Frontal cortex (tissue), 4 donors: ENCODE measurements at places on chromosomes 3 and 15. TPM values are rescaled to one million over a fixed set of nuclear protein-coding genes. Genes with fewer than 3 reads are reported as not detected.

EPHA3 gene
- total RNA-seq, result 136 TPM

DNA sequence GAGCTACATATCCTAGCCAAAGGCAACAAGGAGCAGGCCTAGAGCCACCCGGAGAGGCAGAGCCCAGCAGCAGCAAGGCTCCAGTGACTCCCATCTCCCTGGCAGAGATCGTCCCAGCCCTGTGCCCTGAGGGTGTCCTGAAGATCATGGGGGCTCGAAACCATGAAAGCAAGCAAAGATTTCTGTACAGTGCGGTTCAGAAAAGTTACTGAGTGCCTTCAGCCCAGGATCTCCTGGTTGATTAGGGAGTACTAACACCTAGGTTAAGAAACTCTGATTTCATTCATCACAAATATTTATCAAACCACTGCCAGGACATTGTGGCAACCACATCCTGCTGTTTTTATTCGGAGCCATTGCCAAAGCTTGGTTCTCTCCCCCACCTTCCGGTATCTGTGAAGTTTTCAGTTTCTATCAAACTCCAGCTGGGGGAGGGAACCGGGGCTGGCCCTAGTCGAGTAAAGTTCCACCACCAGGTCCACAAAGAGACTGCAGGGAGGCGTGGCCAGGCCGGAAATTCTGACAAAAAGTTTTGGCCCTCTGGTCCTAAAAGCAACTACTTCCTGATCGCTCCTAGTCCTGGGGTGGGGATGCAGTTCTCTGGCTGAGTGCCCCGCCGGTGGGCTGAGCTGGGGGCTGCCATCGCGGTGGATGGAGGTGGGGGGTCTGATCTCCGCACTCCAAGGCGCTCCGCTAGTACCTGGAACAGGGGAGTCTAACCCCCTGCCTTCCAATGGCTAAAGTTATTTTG, 1.2 kb downstream of the RAB43 start:
- DNase-seq, result peak; percentile 68

GOLGA6D gene
- total RNA-seq, result not detected

OR5H15 gene
- not detected for total RNA-seq

GRCh38 chr3:188266562-188267274, 112.8 kb downstream of the LPP start:
- DNase-seq, result no peak

DNA sequence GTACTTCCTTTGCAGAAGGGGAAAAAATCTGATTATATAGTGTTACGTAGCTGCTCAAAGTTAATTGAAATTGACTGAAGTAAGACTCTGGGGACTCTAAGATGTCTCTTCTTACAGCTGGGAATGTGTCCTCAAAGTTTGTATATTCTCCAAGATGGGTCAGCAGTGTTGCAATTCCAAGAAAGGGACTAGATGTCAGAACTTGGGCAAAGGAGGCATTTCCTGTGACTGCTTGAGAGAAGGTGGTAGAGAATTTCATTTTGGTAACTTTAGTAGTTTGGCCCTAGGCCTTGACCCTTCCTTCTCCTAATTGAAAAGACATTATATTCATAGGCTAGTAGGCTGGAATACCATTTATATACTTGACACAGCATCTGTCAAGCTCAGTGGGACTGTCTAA, 33.9 kb downstream of the PTPRG start:
- DNase-seq, result no peak

DNA sequence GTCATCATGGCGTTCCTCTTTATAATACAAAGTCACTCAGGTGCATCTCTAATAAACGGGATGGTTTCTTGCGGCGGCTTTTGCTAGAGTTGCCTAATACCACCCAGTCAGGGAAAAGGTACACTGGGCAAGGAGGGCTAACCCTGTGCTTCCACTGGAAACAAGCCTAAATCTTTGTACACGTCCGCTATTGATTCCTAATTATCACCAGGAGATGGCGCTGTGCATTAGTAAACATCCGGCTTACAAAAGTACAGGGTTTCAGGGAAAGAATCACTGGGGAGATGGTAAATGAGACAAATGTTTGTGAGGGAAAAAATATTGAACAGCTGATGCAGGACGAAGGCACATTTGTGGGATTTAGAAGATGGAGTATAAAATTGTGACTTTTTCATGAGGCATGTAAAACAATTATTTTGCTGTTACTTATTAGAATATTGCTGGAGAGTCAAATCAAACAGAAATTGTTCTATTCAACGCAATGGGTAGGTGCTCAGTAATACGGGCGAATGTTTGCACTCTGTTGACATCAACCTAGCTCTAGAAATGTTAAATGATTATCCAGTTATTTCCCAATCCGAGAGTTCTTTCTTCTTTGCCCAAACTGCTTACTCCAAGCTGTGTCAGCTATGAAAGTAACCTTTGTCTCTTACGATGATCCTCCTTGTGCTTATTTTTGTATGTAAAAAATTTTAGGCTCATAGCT, 50.6 kb downstream of the GMNC start:
- no peak for DNase-seq

CCDC174 gene
- total RNA-seq, result 10.6 TPM

CCR4 gene
- total RNA-seq, result under 0.01 TPM

- no peak for DNase-seq
Measured at GRCh38 chr3:171328419-171329082, 131.7 kb downstream of the TNIK start.

DNA sequence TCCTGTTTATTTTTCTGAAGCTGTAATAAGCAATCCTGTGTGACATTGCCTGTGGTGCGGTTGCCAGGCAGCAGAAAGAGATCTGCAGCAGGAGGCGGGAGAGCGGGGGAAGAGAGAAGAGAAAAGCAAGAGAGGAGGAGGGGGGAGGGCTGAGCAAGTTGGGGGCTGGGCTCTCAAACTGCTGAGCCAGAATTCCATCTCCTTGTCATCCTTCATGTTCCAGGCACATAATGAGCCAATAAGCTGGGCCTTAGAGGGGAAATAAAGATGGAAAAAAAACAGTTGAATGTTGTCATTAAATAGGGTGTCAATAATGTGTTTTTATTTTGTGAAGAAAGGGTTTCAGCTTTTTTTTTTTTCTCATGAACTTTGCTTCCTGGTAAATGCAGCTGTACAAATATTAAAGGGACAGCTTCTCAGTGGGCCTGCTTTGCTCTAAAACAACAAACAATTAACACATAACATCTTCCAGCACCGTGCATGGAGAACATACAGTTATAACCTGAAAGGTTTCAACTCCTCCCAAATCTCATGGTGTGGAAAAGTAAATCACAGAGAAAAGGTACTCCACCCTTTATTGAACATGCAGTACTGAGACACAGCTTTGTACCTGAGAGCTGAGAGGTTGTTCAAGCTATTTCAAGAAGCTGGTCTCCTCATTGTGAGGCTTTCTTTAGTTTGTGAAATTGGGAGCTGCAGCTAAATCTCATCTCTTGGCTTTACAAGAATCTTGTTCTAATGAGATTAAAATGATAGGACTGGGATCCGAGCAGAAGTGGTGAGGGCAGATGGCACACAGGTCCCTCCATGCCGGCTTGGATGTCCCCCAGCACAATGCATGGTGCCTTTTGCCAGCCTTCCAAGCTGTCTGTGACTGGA, 451.1 kb upstream of the KCNMB2 start:
- peak; percentile 35 for DNase-seq

DNA sequence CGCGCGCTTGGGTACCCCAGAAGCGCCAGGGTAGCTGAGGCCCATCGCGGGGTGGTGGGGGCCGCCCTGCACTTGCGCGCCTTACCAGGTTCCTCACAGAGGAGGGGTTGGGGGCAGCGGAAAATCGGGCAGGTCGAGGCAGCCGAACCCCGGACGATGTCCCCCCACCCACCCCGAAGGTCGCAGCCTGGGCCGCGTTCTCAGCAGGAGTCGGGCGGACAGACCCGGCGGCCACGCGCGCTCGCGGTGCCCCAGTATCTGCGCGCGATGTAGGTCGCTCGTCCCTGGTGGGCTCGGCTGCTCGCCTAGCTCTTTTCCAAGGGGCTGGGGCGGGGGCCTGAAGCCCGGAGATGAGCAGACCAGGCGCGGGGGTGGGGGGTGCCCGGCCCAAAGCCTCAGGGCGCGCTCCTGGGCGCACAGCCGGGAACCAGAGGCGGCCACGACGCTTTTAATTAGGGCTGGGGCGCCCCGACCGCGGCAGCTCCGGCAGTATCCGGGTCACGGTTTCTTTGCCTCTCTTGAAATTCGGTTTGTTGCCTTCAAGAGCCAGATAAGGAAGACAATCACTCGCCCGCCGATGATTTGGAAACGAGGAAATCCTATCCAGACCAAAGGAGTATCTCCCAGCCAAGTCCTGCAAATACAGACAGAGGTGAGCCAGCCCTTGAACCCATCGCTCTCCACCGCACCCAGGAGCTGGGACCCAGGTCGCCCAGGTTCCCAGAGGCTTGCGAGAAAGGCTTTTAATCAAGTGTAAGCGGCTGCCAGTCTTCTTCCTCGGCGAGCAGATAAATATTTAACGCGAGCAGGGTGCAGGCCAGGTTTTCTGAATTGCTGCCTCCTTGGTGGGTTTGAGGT, 4.6 kb downstream of the SKOR1 start:
- peak; percentile 17 for DNase-seq

GOLGA8T gene
- not detected for total RNA-seq

CAMKV gene
- 180 TPM for total RNA-seq

DNA sequence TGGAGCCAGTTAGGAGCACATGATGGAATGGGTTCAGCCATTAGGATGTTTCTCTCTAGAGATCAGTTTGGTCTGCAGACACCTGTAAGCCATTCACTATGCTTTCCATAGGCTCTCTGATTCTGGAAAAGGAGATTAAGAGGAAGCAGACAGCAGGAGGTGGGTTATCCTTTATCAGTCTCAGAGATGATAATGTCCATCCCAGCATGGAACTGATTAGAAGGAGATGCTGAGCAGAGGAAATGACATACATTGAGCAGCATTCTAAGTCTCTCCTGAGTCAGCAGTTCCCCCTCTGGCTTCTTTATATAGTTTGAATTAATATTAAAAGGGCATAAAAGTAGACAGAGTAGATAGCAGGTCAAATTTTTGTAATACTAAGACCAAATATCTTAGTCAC, 591.1 kb downstream of the GBE1 start:
- DNase-seq, result no peak

DNA sequence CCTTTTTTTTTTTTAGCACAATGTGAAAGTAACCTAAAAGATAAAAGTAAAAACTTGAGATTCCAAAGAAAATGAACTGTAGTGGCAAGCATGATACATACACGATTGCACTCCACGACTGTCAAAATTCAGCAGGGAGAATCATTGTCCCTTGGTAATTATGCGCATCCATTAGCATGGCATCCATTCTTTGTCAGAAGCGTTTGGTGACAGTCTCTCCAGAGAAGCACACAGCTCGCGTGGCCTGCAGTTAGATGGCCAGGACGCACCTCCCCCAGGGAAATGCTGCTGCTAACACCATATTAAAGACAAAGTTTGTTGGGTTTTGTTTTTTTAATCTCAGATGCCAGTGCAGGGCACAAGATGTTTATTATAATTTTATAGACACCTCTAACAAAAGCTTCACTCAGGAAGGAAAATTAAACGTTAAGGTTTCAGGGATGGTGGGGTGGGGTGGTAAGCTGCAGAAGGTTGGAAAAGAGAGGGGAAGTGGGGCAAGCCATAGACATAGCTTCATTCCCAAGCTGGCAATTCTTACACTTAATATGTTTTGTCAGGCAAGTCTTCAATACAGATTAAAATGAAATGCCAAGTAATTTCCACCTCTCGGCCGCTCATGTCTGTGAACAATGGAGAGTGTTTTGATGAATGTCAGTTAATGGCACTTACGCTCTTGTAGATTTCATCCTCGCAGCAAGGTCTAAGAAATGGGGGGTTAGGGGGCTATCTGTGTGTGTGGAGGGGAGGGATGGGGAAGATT, 142.8 kb upstream of the TOPAZ1 start:
- no peak for DNase-seq

DNA sequence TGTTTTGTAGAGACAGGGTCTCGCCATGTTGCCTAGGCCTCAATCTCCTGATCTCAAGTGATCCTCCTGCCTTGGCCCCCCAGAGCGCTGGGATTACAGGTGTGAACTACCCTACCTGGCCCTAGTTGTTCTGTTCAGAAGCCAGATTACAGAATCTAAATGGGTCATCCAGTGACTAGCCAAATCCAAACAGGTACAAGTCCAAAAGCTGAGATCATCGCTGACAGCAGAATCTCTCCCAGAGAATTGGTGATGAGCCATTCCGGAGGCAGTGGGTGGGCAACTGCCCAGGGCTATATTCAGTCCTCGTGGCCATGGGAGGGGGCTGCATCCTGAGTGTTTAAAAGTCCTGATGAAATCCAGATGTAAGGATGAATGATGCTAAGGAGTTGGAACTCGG, 47.5 kb upstream of the SEMA4B start:
- DNase-seq, result no peak

DNA sequence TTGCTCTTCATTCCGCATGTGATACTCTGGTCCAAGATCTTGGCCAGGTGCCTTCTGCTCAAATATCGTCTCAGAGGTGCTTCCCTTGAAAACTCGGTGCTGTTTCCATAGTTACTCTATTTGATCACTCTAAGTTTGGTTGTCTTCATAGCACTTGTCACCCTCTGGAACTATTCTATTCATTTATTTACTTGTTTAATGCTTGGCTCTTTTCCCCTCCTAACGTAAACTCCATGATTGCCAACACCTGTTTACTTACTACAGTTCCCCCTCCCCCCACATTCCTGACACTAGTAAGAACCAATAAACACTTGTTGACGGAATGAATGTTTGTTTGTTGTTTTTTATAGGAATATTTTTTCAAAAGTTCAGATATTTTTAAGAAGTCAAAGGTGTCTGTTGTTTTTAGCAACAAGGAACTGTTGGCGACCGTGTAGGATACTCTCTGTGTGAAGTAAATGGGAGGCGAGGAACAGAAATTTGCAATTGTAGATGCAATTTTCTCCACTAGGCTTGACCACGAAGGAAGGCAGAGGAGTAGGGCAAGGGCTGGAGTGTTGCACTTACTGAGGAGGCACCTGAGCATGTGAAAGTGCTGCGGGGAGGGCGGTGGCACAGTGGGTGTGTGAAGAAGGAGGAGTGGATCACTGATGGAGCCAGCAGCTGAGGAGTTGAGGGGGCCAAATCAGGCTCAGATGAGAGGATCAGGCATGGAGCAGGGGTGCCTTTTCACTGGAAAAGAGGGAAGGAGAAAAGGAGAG, 48.4 kb downstream of the MOBP start:
- no peak for DNase-seq

TTLL13 gene
- total RNA-seq, result under 0.01 TPM

DNA sequence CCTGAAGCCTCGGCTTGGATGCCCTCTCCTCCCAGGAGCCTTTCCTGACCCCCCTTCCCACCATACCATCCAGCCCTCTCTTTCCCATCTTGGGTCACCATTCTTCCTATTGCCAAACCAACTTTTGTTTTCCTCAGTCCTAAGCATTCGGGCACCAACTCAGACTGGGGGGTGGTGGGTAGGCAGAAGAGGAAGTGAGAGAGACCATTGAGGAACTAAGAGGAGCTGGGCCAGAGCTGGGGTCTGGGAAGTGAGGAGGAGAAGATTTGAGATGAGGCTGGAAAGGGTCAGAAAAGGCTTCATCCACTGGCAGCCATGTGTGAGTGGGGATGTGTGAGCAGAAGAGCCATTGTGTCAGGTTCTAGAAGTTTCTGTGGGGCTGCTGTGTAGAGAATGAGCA, 37.7 kb downstream of the TKT start:
- no peak for DNase-seq

DNA sequence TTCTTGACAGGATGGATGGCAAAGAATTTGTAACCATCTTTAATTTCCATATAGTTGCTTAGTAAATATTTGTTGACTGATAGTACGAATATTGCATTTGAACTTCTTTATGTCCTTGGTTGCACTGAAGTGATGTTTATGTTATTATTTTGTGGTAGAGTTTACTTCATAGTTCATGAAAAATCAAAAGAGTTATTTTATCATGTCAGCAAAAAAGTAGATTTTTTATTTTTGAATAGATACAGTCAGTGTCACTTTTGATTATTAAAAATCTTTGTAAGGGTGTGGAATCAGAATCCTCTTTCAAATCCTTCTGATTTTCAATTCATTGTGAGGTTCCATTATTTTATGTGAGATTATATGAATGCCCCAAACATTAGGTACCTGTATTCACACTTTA, 35.0 kb downstream of the FILIP1L start:
- no peak for DNase-seq
